Esophagus squamous epithelium (tissue), 5 donors: ENCODE measurements at places on chromosomes 3 and 15.

GRCh38 chr3:23949784-23950183 is 4.7 kb downstream of the NR1D2 start:
- DNase-seq: no peak

GRCh38 chr3:119494597-119494996 is 3.8 kb upstream of the TIMMDC1 start:
- DNase-seq: no peak

DNA sequence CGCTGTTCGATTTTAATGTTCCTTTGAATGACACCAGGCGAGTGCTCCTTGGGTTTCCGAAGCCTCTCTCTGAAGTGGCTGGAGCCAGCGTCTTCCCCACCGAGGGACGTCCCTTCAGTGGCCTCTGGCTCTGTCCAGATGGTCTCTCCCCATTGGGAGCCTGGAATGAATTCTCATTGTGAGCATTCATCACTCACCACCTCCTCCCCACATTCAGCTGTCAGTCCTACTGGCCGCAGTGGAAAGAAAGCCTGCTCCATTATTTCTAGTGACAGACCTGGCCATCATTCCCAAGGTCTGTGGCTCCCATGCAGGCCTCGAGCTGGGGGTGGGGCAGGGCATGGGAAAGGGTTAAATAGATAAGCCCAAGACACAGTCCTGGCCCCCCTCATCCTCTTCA is 35.2 kb downstream of the ZNF710 start:
- DNase-seq: no peak

GRCh38 chr15:98085003-98085639 is 124.6 kb downstream of the ARRDC4 start:
- DNase-seq: no peak

DNA sequence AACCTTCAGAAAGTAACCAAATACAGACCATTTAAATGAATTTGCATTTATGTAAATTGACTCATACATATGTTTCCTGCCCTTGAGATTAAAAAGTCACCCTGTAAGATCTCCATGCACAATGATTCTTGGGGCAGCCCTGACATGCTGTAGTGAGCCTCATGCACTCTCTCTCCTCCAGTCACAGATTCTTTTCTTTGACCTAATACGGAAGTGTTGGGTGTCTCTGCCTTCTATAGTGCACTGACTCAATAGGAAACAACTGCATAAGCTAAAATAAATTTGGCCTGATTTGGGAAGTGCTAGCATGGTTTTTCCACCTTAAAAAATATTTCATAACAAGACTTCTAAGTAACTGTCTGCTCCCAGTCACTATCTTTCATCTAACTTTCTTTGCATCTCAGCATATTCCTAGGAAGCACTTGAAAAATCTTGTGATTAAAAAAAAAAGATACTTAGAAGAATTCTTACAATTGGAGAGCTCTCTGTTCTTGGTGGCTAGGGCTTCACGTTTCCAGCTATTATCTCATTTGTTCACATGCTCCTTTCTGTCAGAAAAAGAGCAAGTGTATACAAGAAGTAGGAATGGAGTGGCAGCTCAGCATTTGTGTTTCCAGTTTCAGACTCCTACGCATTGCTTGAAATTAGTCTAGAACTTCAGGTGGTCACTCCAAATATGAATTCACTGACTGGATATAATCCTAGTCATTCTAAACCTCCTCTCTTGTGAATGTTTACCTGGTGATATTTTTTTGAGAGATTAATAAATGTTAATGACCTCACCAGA is 207.9 kb upstream of the COL8A1 start:
- no peak for DNase-seq

DNA sequence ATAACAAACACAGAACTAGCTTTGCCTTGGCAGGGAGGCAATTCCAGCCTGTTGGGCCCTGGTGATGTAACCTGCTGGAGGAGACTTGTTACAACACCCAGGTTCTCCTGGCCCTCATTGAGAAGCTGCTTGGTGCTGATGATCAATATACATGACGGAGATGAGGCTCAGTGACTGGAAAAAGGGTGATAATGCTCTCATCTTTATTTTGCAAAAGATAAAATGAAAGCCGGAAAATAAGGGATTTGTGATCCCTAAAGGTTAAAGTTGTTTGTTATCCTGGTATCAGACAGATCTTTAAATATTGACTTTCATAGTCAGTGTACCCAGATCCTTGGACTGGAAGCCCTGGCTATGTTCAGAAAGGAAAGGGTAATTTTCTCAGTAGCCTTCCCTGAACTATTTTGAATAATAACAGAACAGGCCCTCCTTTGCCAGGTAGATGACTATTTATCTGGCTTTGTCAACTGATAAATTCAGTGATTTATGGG is 118.9 kb upstream of the MEIS2 start:
- DNase-seq: no peak

- no peak for DNase-seq
Observed at GRCh38 chr3:139636511-139636910, 41.3 kb downstream of the NMNAT3 start.

DNA sequence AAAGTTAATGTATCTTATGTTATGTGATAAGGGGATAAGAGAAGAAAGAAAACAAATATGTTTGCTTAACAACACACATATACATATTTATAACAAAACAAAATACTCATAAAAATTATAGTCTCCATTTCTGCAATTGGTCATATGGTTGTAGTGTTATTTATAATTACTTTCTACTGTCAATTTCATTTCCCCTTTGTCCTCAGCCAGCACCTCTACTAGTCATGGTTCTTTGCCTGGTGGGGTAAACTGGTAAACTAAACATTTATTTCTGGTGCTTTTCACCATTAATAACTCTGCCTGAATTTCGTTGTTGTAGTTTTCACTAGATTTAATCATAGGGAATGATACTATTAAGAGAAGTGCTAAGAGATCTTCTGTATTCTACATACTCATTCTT is 88.0 kb upstream of the ALCAM start:
- no peak for DNase-seq

- peak; percentile 17 for DNase-seq
Observed at GRCh38 chr15:77002954-77003912, 8.3 kb downstream of the PSTPIP1 start.

- no peak for DNase-seq
Observed at GRCh38 chr3:13069495-13069894, 3.7 kb downstream of the IQSEC1 start.

- DNase-seq: no peak
Observed at GRCh38 chr3:141486496-141486745, 406 bp upstream of the RASA2 start.

DNA sequence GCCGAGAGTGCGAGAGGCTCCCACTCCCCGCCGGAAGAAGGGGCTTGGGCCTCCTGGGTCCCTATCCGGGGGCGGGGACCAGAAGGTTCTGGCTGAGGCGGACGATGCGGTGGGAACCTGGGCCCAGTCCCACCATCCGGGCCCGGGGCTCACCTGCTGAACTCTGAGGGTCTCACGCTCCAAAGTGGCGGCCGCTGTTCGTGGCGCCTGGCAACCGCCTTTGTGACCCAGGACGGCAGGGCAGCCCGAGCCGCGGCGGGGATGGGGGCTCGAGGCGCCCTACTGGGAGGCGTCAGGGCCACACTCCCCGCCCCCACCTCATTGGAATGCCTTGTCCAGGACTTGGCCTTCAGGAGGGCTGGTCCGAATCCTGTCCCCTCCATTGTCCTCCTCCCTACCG is at the start of gene FANCD2OS:
TSS of gene FANCD2OS (minus strand) at position 165 of the 400 bp plus-strand sequence. CDS start 3,481 bp downstream, outside the sequence.
- no peak for DNase-seq
